MV-4-11 (cell line): ENCODE measurements at places on chromosomes 12 and 14.
A peak's percentile ranks its signal among the peaks of the same experiment; 100 is the strongest.

DNA sequence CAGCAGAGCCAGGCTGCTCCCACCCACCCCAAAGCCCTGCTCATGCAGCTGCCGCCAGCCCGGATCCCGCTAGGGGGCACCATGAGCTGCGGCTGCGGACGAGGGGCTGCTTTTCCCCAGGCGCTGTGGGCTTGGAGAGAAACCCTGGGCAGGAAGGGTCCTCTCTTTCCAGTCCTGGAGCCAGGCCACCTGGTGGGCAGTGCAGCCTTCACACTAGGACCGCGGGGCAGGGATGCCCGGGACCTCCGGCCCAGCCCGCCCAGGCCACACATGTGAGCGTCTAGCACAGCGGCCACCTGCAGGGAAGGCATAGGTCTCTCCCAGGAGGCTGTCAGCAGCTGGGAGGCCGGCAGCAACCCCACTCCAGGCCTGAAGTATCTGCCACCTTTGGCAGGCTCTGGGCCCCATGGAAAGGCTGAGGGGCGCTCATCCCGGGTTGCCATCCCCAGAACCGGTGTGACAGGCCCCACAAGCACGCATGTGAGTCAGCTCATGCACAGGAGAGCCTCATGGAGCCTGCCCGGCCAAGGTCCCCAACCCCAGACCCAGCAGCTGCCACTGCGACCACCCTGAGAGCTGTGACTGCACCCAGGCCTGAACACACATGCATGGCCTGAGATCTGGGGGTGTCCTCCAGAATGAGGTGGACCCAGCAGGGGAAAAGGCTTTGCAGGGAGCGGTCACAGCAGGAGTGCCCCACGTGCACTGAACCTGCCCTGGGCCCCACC lies 280.0 kb upstream of the RTL1 start:
- DNase-seq = no peak

GRCh38 chr14:50953502-50953901 lies 9.2 kb upstream of the PYGL start:
- peak; percentile 56 for DNase-seq

DNA sequence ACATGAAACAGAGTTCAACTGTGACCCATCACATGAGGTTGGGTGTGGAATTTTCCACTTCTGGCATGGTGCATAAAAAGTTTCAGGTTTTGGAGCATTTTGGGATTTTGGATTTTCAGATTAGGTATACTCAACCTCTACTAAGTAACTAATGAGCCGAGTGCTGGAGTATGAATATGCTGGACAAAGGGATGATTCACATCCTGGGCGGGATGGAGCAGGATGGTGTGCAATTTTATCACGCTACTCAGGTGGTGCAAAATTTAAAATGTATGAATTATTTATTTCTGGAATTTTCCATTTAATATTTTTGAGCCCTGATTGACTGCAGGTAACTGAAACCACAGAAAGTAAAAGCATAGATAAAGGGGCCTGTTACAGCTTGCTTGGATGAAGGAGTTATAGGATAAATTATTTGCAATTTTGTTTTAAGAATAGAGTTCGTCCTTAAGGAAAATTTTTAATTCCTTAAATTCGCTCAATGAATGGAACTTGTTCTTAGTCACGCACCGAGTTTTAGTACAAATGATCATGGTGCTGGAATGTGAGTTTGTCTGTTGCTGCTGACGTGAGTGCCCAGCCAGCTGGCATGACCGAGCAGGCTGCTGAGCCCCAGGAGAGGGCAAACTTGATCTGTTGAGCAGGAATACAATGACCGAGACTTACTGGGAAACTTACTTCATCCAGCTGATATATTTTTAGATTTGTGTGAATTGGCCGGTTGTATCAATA lies 176.3 kb downstream of the ESR2 start:
- no peak for DNase-seq

- no peak for DNase-seq
Measured at GRCh38 chr12:77754086-77754485, 76.6 kb upstream of the NAV3 start.

- no peak for DNase-seq
Measured at GRCh38 chr12:41907021-41907420, 237.7 kb downstream of the GXYLT1 start.

DNA sequence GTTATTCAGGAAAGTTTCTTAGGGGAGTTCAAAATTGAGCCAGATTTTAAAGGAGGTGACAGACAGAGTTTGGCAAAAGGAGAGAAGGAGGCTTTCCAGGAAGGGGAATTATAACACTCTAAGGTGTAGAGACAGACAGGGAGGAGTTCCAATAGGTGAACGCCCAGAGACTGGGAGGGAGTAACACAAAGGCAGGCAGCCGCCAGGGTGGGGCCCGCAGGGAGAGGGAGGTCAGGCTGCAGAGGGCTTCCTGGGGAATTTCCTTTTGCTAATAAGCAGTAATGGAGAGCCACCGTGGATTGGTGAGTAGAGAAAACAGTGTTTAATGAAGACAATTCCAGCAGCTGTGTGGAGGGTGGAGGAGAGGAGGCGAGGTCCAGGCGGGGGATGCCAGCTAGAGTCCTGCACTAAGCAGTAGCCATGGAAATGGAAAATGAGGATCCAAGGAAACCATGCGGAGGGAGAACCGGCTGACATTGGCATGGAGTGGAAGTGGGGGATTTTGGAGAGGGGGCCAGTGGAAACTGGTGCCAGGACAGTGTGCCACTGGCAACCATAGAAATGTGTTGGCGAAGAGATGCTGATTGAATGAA lies 22.2 kb downstream of the GRIN2B start:
- no peak for DNase-seq

- DNase-seq = no peak
Measured at GRCh38 chr12:67748743-67749040, 100.1 kb downstream of the DYRK2 start.

DNA sequence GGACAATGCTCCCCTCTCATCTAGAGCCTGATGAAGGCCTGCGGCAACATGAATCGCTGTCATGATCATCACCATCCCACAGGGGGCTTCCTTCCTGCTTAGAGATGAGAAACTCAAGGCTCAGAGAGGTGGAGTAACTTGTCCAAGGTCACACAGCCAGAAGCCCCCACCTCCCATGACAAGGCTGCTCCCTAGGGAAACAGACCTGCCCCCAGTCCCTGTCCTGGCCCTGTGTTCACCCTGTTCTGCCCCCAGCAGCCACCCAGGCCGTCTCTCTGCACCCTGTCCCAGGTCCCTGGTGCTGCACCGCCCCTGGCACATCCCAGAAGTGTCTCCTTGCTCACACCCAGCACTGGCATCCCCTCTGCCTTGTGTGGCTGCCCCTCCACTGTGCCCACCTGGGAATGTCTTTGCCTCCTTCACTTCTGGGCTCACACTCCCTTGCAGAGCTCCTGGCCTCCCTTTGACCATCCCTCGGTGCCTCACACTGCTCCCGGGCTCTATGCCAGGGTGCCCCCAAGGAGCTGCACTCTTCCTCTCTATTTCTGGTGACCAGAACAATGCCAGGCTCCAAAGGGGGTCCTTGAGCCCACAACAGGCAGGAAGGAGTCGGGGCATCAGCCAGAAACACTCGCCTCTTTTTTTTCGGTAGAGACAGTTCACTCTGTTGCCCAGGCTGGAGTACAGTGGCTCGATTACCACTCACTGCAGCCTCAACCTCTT lies 70.5 kb downstream of the BCL11B start:
- no peak for DNase-seq

GRCh38 chr12:105377077-105377476 lies 46.6 kb downstream of the C12orf75 start:
- DNase-seq = no peak

DNA sequence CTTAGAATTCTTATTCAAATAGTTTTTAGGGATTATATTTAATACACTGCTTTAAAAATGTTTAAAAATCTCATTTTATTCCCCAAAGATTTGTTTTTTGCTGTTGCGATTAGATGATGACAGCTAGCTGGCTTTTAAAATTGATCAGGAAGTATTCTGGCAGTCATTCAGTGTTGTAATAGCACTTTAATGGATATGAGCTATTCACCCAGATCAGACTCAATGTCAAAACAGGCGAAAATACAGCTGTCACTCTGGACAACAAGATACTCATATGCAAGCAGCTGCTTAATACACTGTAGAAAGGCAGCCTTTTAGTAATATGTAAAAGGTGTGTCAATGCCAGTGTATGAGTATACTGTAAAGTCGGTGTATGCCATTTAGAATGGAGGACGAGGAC lies 91.7 kb downstream of the NPAS3 start:
- DNase-seq = no peak

DNA sequence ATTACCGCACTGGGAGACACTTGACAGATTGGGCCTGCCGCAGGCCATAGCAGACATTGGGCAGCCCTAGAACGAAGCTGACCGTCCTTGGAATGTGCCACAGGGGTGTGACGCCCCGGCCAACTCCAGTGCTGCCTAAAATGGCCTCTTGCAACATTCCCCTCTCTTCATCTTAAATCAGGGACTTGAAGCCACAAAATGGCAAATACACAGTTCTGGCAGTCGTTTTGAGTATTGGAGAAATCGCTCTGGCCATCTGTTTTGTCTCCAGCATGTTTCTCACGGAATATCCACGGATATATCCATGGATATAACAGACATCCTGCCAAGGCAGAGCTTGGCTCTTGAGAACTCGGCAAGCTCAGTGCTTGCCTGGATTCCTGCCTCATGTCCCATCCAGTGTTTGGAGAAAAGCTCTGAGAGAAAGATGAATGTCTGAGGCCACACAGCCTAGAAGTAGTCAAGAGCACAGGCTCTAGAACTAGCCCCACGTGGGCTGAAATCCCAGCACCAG lies 158.4 kb downstream of the CHST11 start:
- no peak for DNase-seq
